ENCODE measurements at places on chromosomes 16 and 17. TPM values are rescaled to one million over a fixed set of nuclear protein-coding genes. Genes with fewer than 3 reads are reported as not detected.

The KARS1 gene
- total RNA-seq = 135 TPM

The AIPL1 gene
- total RNA-seq = 0.06 TPM

The ITGB4 gene
- total RNA-seq = 0.40 TPM

The CLEC16A gene
- 16.7 TPM for total RNA-seq

The ASGR2 gene
- total RNA-seq = not detected

The OR1A1 gene
- not detected for total RNA-seq

The NPIPB9 gene
- 1.2 TPM for total RNA-seq

The ZDHHC1 gene
- total RNA-seq = 6.3 TPM

The DNAJA3 gene
- 36.3 TPM for total RNA-seq

The KRT20 gene
- total RNA-seq = not detected

The ENPP7 gene
- not detected for total RNA-seq

The KRT15 gene
- 3.0 TPM for total RNA-seq

The KRTAP4-9 gene
- not detected for total RNA-seq

The CD79B gene
- 2.1 TPM for total RNA-seq

The RHBDL3 gene
- total RNA-seq = 0.06 TPM

The TMEM235 gene
- not detected for total RNA-seq

The SMG1 gene
- total RNA-seq = 47.6 TPM

The DPEP3 gene
- total RNA-seq = not detected

The ITGAD gene
- total RNA-seq = not detected

The PIGL gene
- 17.7 TPM for total RNA-seq

The C17orf113 gene
- total RNA-seq = 0.26 TPM

The SOX8 gene
- 1.4 TPM for total RNA-seq

The FZD2 gene
- 4.4 TPM for total RNA-seq

The OMG gene
- total RNA-seq = 0.26 TPM

The AMFR gene
- total RNA-seq = 205 TPM

The MYADML2 gene
- total RNA-seq = under 0.01 TPM

The OR4D1 gene
- total RNA-seq = not detected

The KRT32 gene
- total RNA-seq = not detected

The LGALS9B gene
- not detected for total RNA-seq
